ENCODE measurements at places on chromosomes 3 and 15.

- DNase-seq = no peak
Observed at GRCh38 chr3:37574177-37574943, 287.3 kb upstream of the CTDSPL start.

- DNase-seq = no peak
Observed at GRCh38 chr15:73530649-73531048, 87.7 kb downstream of the REC114 start.

DNA sequence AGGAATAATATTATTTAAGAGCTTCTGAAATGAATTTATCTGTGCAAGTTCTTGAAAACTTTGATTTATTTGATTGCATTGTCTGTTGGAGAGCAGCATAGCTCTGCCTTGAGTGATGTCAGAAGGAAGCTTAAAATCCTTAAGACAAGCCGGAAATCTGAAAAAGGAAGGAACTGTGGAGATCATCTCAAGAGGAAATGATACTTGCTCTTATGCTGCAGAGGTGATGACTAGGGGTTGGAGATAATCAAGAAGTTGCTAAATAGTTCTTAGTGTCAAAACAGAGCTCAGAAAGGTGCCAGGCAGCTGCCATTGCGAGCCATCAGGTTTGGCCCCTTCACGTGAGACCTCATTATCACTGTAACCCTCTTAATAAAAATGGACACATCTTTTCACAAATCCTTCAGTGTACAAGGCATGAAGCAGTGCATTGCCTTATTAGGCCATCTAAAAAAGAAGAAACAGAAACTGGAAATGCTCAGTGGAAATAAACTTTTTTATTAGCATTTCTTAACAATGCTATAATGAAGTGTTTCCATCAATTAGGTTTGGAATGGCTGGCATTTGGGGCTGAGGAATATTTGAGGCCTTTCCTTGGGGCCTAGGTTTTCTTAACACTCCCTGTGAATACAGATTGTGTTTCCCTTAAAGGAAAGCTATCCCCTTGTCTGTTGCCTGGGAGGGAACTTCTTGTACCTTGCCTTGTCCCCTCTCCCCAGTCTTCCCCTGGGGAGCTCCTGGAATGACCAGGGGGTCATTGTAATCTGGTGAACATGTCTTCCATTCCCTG lies 34.5 kb upstream of the VILL start:
- no peak for DNase-seq

GRCh38 chr3:161156936-161157335 lies 51.8 kb upstream of the B3GALNT1 start:
- no peak for DNase-seq

GRCh38 chr15:86001200-86001599 lies 78.5 kb upstream of the AGBL1 start:
- no peak for DNase-seq

DNA sequence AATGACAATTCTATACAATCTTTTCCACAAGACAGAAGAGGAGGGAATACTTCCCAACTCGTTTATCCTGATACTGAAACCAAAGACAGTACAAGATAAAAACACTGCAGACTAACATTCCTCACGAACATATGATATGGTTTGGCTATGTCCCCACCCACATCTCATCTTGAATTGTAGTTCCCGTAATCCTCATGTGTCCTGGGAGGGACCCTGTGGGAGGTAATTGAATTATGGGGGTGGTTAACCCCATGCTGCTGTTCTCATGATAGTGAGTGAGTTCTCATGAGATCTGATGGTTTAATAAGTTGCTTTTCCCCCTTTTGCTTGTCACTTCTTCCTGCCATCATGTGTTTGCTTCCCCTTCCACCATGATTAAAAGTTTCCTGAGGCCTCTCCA lies 83.9 kb upstream of the PROK2 start:
- no peak for DNase-seq

DNA sequence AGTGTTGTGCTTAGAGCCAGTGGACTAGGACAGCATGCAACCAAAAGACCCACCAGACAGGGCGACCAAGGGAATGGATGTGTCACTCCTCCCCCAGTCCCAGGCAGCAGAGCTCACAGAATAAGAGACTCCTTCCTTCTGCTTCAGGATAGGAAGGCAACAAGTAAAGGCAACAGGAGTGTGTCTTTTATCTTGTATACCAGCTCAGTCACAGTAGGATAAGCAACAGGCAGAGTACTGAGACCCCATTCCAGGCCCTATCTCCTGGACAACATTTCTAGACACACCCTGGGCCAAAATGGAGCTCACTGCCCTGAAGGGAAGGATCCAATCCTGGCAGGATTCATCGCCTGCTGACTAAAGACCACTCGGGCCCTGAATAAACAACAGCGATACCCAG lies 25.0 kb downstream of the PDCD10 start:
- no peak for DNase-seq
